Stimulated activated CD8-positive, alpha-beta memory T cell treated with anti-CD3 and anti-CD28 coated beads, Interleukin-7, amount 100 ng/mL, for 1 hour (primary cell): ENCODE measurements at places on chromosomes 11 and 22.

DNA sequence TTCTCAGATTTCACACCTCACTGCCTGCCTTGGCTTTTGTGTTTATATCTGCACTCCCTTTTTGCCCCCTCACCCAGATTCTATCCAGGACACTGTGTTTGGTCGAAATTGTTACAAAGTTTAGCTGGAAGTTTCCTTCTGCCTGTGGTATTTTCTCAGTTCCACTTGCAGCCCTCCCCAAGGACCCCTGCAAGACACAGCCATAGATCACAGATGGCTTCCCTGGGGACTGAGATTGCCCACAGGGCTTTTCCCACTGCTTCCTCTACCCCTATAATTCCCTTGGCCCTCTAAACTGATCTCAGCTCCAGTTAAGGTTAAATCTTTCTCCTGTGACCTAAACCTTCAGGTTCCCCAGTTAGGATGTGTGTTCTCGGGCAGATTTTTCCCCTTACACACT lies 146.1 kb upstream of the C11orf87 start:
- DNase-seq: no peak

DNA sequence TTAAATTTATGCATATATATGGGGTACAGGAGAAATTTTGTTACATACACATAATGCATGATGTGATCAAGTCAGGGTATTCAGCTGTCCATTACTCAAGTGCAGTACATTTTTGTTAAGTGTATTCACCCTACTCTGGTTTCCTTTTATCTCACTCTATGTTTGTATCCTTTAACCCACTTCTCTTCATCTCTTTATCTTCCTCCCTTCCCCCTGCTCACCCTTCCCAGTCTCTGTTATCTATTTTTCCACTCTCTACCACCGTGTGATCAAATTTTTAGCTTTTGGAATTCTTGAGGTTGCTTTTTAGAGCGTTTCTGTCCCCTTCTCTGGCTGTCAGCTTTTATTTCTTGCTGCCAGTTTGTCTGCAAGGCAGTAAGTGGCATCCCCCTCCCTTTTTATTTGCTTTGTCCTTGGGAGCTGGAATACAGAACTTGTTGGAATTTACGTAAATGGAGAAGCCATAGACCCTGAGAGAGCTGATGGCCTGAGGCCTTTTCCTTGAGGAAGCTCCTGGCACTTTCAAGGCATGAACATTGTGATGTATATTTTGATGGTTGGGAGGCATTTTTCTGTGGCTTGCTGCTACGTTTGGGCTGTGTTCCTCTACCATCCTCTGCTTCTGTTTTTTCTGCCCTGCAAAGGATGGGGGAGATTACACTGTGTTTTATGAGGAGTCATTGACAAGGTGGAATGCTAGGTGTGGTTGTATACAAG lies 148.6 kb downstream of the LDLRAD3 start:
- no peak for DNase-seq

- no peak for DNase-seq
Measured at GRCh38 chr11:112058103-112058502, 15.7 kb downstream of the PIH1D2 start.

- no peak for DNase-seq
Measured at GRCh38 chr11:67027483-67027930, 4.6 kb downstream of the SYT12 start.

- DNase-seq: no peak
Measured at GRCh38 chr11:102229510-102230123, 87.7 kb upstream of the BIRC3 start.

GRCh38 chr11:127639916-127640315 lies 639.3 kb upstream of the KIRREL3 start:
- DNase-seq: no peak

GRCh38 chr11:128052912-128053641 lies 534.3 kb downstream of the ETS1 start:
- no peak for DNase-seq

DNA sequence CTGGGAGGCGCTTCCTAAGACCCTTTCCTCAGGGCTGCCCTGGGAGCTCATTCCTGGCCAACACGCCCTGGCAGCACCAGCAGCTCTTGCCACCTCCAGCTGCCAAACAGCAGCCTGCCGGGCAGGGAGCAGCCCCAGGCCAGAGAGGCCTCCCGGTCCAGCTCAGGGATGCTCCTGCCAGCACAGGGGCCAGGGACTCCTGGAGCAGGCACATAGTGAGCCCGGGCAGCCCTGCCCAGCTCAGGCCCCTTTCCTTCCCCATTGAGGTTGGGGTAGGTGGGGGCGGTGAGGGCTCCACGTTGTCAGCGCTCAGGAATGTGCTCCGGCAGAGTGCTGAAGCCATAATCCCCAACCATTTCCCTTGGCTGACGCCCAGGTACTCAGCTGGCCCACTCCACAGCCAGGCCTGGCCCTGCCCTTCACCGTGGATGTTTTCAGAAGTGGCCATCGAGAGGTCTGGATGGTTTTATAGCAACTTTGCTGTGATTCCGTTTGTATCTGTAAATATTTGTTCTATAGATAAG lies 7.6 kb downstream of the SLC39A13 start:
- no peak for DNase-seq

DNA sequence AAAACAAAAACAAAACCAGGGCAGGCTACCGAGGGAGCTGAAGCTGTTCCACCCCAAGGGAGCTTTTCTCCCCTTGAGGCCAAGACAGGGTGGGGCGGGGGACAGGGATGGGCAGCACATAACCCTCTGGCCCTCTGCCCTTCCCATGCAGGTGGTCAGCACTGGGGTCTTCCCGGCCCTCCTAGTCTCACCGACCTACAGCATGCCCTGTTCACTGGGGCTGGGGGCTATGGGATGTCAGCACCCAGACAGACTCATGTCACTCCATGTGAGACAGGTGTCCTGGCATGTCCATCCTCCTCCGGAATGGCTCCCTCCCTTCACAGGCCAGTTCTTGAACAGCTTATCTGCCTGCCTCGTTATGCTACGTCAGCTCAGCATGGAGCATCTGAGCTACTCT lies 51.7 kb downstream of the DSCAML1 start:
- no peak for DNase-seq

- DNase-seq: no peak
Measured at GRCh38 chr22:20128619-20128901, 3.0 kb upstream of the ZDHHC8 start.

DNA sequence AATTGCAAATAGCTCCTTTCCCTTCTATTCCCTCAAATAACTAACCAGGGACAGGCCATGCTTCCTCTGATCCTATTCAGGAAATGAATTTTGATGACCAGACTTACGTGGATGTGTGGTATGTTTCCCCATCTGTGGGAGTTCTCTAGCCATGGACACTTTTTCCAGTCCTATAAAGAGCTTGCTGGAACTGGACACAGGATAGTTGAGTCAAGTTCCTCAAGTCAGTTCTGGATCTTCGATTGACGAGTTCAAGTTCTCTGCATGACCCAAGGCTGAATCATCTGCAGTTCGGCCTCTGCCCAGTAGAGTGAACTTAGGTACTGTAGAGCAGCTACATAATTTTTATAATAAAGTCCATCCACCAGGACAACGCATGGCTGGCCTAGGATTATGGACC lies 52.7 kb upstream of the CCND1 start:
- DNase-seq: no peak

GRCh38 chr11:93530468-93530826 lies 12.7 kb downstream of the SMCO4 start:
- DNase-seq: no peak
